ENCODE measurements at places on chromosomes 2 and 18.
A peak's percentile ranks its signal among the peaks of the same experiment; 100 is the strongest.

- no peak for DNase-seq
Measured at GRCh38 chr2:170227951-170228350, 50.0 kb downstream of the MYO3B start.

DNA sequence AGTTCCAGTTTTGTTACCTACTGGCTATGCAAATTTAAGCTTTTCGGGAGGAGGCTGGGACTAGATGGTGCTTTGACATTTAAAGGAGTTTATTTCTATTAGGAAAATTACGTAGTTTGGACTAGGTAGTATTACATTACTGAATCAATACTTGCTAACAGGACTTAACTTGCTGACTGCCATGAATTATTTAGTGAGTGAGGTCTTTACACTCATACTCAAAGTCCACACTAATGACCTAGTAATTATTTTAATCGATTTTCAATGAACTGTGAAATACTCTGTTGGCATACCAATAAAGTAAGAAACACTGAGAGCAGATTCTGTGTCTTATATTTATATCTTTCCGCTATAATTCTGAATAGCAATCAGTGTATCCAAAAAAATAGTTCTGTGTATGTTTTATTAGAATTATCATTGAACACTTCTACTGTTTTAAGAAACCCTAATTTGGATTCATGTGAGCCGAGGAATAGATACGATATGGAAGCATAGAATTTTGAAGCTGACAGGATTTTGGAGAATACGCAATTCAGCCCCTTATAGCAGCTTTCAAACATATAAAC lies 55.0 kb downstream of the CHST9 start:
- DNase-seq: no peak

DNA sequence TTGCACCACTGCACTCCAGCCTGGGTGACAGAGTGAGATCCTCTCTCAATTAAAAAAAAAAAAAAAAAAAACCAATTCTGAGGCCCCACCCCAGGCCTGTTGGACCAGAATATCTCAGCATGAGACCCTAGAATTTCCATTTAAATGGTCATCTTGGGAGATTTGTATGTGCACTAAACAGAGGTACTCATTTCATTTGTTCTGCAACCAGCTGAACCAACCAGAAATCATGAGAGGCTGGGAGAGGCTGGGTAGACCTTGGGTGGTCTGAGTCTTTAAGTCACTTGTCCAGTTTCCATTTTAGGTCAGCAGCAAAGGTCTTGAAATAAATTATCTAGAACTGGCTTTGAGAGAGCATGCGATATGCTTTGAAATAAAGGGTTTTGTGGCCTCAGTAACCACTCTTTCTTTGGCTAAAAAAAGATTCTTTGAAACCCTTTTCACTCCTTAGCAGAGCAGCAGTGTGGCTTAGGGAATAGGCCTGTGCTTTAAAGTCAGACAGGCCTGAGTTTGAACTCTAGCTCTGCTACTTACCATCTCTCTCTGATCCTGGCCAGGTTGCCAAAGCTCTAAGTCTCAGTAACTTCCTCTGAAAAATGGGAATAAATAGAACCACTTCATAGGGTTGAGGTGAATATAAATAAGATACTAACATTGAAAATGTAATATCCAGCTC lies 52.6 kb downstream of the QPCT start:
- DNase-seq: no peak

GRCh38 chr2:187971893-187972292 lies 319.8 kb upstream of the GULP1 start:
- peak; percentile 24 for DNase-seq

DNA sequence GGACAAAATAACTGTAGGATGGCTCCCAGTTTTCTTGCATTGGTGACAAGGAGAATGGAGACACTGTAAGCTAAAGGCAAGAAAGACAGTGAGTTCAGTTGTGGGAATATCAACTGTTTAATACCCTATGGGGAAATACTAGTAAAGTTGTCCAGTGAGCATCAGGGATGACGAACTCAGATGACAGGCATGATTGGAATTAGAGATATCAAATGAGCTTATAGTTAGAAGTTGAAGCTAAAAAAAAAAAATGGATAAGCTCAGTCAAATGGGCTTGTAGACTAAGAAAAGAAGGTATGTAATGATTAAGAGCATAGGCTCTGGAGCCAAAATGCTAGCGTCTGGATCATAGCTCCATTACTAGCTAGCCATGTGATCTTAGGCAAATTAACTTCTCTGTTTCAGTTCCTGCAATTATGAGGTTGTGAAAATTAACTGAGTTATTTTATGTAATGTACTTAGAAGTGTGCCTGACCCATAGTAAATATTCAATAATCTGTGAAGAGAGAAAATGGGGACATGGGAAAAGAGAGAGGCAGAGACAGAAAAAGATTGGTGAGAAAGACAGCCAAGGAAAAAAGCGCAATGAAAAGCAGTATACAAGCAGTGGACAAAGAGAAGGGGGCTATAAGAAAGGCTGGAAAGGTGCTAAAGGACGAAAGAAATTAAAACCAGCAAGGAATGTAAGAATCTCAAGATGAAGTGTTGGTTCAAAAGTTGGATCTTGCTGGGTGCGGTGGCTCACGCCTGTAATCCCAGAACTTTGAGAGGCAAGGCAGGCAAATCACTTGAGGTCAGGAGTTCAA lies 95.7 kb upstream of the SLC39A10 start:
- no peak for DNase-seq

DNA sequence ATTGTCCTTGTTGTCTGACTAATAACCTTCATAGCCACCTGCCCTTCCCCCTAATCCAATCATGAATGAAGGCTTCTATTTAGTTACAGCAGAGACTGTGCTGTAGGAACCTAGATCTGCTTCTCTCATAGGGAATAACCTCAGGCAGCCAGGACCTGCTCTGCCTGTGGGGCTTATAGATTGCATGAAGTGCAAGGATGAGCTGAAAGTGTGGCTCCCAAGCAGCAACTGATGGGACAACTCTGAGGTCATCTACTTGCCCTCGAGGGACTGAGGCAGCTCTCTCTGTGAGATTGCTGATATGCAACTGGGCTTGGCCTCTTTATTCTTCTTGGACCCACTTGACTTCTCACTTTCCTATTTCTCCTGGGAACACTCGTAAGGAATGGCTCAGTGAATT lies 23.8 kb upstream of the SLC38A11 start:
- no peak for DNase-seq

DNA sequence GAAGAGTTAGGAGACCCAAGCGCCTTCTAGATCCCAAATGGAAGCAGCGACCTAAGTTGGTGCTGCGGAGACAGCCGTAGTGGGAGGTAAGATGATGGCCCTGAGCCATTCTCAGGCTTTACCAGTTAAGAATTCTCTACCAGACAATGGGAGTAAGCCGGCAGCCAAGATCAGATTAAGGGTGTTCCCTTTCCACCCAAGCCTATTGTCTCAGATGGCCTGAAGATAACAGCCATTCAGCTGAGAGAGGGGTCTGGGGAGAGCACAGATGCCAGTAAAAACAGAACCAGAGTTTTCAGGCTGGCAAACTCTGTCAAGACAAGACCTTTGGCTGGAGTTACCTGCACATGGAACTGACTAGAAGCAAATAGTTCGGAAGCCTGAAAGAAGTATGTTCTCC lies 191.7 kb upstream of the HAAO start:
- DNase-seq: no peak

Measured in common myeloid progenitor, CD34-positive (primary cell).